Bronchial epithelial cell (primary cell): ENCODE measurements at places on chromosomes 4 and X. TPM values are rescaled to one million over a fixed set of nuclear protein-coding genes. Genes with fewer than 3 reads are reported as not detected.

GRCh38 chr4:134144337-134144736, 57.3 kb downstream of the PABPC4L start:
- no peak for DNase-seq

GRCh38 chrX:16089086-16089485, 34.3 kb upstream of the GRPR start:
- no peak for DNase-seq

GRCh38 chr4:74480267-74480666, 35.3 kb downstream of the AREG start:
- peak; percentile 58 for DNase-seq

GRCh38 chrX:143287236-143287635, 230.0 kb downstream of the SPANXN3 start:
- no peak for DNase-seq

GRCh38 chrX:149040873-149041535, 464.1 kb downstream of the IDS start:
- peak; percentile 53 for DNase-seq

DNA sequence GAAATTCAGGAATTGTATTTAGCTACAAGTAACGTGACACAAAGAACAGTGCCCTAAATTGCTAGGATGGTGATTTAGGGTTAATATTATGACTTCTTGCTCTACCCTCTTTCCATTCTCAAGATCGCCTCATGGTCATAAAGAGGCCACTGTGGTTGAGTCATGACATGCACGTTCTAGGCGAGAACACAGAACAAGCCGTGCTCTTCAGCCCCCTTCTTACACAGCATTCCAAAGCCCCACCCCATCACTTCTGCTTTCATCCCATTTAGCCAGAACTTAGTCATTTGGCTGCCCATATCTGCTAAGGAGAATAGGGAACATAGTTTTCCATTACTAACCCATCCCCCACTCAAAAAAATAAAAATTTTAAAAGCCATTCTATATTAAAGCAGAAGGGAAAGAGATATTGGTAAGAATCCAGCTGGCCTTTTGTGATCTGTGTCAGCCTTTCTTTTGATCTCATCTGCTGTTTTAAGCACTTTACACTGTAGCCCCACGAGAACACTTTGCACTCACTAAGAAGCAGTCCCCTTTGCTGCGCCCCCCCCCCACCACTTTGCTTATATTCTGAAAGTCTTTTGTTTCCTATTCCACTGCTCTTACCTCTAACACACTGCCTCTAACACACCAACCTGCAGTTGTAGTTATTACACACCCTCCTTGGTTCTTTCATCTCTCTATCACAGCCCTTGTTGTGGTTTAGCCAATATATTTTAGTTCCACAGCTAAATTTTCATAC, 28.4 kb downstream of the NPNT start:
- peak; percentile 55 for DNase-seq

NKX6-1 gene
- total RNA-seq, result not detected in 2 replicates

TMPRSS11D gene
- total RNA-seq, result 8.7 and 15.1 TPM in 2 replicates

GIMD1 gene
- total RNA-seq, result not detected in 2 replicates

PDCL2 gene
- not detected in 2 replicates for total RNA-seq
